ENCODE measurements at places on chromosomes 5 and 9.

- DNase-seq = no peak
Observed at GRCh38 chr9:120161776-120162175, 418.2 kb downstream of the CDK5RAP2 start.

- DNase-seq = no peak
Observed at GRCh38 chr5:76264681-76265080, 138.4 kb upstream of the IQGAP2 start.

- DNase-seq = no peak
Observed at GRCh38 chr5:2334719-2335118, 416.8 kb downstream of the IRX2 start.

DNA sequence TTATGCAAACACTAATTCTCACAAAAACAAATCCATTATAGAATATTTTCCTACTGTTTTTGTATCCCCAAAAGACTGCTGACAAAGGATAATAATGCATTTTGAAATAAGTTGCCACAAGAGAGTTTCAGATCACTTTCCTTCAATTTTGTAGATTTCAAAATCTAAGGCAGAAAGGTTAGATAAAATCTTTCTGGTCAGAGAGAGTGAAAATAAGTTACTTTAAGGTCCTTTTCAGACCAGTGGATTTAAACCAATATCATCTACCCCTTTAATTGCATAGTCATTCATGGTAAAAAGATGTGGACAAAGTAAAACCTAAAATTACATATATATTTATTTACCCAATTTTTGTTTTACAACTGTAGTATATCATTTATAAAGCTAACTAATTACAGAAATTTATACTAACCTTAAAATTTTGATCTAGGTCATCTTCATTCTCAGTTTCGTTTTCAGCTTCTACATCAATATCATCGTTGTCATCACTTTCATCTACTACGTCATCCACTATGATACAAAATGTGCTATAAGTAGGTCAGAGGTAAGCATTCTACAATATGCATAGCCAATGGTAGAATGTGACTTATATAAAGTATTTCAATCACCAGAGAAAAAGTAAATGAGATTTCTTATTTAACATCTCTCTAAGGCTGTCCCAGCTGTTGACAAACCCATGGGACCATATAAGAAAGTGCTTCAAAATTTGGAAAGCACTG is 95.7 kb downstream of the AGTPBP1 start:
- DNase-seq = no peak

DNA sequence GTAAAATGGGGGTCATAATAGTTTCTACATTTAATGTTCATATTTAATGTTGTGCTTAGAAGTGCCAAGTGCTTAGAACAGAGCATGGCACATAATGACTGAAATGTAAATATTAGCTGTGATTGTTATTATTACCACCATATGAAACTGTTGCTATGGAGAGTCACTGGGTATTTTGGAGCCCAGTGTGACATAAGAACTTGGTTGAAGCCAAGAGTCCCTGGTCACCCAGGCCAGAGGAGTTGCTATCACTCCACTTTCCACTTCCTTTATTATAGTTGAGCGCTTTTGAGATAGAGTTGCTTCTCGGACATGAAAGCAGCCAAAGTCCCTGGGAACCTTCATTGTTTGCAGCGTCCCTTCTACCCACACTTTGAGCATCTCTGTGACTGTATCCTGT is 77.1 kb downstream of the MAP1B start:
- DNase-seq = no peak

GRCh38 chr5:167587772-167588437 is 703.5 kb upstream of the WWC1 start:
- DNase-seq = no peak

DNA sequence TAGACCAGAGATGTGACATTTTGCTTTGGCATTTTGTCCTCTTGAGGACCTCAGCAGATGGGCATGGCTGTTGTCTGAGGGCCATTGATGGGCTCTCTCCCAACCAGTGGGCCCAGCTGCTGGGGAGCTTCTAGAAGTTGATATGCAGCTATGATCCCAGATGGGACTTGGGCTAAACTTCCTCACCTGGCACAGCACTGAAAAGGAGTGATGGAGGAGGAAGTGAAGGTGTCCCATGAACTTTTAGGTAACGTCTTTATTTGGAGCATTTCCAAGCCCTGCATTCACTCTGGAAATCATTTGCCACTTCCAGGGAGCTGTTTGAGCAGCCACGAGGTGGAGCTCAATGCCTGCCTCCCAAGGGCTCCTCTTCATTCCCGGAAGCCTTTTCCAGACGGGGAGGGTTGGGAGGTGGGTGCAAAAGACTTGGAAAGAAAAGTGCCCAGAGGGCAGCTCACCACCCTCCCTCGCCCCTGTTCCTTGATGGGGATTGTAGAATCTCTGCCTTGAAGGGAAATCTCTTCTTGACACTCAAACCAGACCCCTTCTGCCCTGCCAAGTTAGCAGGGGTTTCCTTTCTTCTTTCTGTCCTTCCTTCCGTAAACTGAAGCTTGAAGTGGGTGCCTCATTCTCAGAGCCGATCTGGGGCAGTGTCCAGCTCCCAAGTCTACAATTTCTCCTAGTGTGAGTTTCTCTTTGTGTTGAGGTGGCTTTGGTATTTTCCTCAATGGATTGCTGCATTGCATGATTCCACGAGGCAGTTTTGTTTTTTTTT is 18.1 kb upstream of the NEUROG1 start:
- no peak for DNase-seq

DNA sequence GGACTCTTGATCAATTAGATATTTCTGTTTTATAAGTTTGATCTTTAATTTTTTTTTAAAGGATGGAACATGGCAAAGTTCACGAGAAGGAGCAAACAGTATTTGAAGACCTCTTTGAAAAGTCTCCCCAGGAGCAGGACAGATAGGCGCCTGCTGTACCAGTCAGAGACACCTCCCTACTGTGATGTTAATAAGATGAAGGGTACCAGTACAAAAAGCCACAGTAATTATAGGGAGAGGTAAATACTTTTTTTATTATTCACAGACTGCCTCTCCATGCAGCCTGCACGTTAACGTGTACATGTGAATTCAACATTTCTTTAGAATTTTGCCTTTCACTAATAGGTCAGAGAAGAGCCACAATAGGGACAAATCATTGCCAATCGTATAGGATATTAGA is 146.5 kb upstream of the CDH6 start:
- no peak for DNase-seq

- DNase-seq = no peak
Observed at GRCh38 chr9:76215066-76215465, 179.2 kb downstream of the RFK start.
